ENCODE measurements at places on chromosomes 2 and 18. TPM values are rescaled to one million over a fixed set of nuclear protein-coding genes. Genes with fewer than 3 reads are reported as not detected.

The TMEM37 gene
- 1.1 TPM for total RNA-seq

The IL1RL1 gene
- 0.29 TPM for total RNA-seq

DNA sequence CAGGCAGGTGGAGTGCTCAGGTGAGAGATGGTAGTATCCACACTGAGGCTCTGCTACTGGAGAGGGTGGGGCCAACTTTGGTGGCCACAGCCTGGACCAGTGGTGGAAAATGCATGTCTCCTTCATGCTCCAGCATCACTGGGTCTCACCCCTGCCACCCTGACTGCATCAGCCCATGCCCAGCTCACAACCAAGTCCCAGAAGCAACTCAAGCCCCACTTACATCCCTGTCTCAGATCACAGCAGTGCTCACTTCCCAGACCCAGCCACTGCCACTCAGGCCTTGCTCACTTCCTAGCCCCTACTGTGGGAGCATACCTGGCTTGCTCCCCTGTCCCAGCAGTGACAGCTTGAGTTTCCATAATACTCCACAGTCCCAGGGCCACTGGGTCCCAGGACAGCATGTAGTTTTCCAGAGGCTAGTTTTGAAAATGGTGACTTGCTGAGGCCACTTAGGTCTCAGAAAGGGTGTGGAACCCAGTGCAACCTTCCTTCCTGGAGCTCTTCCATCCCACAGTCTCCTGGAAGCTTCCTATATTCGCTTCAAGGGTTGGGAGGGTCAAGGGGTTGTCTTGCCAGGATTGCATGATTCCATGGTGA, 58.8 kb downstream of the GPC1 start:
- peaks cover 3% of the 10 kb centered on the region for H3K36me3 ChIP-seq
- peak; percentile 55 for DNase-seq
- H3K27me3 ChIP-seq, result no peaks in the 10 kb centered on the region
- H3K27ac ChIP-seq, result no peak overlapping the region
- H3K4me3 ChIP-seq, result no peak overlapping the region
- H3K4me1 ChIP-seq, result no peaks in the 10 kb centered on the region

DNA sequence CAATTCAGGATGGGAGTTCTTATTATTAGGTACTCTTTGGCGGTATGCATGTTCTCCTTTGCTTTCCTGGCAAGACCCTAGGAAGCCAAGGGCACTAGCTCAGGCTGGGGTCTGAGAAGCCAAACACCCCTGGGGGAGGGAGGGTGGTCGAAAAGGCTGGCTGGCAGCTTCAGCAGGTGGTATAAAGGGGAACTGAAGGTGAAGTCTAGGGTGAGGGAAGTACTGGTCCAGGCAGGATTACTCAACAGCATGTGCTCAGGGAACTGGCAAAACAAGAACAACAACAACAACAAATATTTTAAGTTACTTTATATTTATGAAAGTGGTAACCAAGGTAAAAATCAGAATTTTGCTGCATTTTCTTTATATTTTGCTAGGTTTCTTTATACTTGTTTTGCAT, 40.7 kb upstream of the PCBP1 start:
- H3K4me1 ChIP-seq, result peaks cover 3% of the 10 kb centered on the region
- H3K4me3 ChIP-seq, result no peak overlapping the region
- H3K27me3 ChIP-seq, result no peaks in the 10 kb centered on the region
- peaks cover 17% of the 10 kb centered on the region for H3K36me3 ChIP-seq
- H3K27ac ChIP-seq, result no peak overlapping the region
- DNase-seq, result no peak

DNA sequence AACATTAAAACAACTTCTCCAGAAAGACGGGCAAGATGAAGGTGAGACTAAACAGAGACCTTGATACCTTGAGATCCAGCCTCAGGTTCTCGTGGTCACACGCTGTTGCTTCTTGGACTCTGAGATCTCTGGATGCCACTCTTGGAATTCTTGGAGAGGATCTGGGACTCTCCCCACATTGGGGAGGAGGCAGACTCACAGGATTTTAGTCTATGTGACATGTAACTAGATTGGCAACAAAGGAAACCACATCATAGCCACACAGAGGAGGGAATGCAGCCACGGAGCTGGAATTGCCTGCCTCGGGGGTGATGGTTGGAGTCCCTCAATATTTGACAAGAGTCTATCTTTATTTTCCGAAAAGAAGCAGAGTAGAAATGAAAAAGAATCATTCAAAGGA, 78.8 kb upstream of the IGFBP5 start:
- H3K36me3 ChIP-seq, result no peaks in the 10 kb centered on the region
- H3K4me3 ChIP-seq, result peak overlapping the region; percentile 20
- no peak for DNase-seq

DNA sequence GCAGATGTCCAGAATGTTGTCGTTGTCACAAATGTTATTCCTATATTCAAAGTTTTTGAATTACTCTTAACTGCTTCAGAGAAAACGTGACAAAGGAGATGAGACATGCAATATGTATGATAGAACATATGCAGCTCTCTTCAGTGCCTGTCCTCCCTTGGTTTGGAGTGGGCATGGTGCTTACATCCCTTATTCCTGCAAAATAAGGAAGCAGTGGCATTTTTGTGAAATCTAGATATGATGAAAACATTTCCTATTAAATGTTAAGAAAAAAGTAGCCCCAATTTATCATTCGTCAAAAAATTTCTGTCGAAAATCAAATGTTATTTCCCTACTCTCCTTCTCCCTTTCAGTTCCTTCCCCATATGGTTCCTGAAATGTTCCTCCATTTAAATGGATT, 457.5 kb upstream of the FANCL start:
- H3K27me3 ChIP-seq, result no peaks in the 10 kb centered on the region
- no peak for DNase-seq
- H3K4me1 ChIP-seq, result no peaks in the 10 kb centered on the region
- H3K4me3 ChIP-seq, result no peak overlapping the region
- H3K36me3 ChIP-seq, result no peaks in the 10 kb centered on the region

DNA sequence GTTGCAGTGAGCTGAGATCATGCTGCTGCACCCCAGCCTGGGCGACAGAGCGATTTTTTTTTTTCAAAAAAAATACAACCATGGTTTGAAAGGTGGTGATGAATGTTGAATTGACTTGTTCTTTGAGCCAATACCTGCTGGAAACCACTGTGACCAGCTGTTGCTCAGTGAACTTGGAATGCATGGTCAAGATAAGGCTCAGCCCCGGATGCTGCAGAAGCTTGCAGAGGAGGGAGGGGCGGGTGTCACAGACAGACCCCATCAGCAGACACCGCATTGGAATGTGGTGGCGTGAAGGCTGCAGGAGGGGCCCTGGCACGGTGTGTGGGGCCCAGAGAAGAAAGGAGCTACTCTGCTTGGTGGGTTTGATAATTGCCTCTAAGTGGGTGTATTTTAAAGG, 91.6 kb downstream of the ITGB1BP1 start:
- H3K36me3 ChIP-seq, result peaks cover 44% of the 10 kb centered on the region
- no peak overlapping the region for H3K27ac ChIP-seq
- no peak overlapping the region for H3K4me3 ChIP-seq
- DNase-seq, result no peak
- H3K4me1 ChIP-seq, result peaks cover 13% of the 10 kb centered on the region
